ENCODE measurements at places on chromosomes 5 and 9. TPM values are rescaled to one million over a fixed set of nuclear protein-coding genes. Genes with fewer than 3 reads are reported as not detected.

DNA sequence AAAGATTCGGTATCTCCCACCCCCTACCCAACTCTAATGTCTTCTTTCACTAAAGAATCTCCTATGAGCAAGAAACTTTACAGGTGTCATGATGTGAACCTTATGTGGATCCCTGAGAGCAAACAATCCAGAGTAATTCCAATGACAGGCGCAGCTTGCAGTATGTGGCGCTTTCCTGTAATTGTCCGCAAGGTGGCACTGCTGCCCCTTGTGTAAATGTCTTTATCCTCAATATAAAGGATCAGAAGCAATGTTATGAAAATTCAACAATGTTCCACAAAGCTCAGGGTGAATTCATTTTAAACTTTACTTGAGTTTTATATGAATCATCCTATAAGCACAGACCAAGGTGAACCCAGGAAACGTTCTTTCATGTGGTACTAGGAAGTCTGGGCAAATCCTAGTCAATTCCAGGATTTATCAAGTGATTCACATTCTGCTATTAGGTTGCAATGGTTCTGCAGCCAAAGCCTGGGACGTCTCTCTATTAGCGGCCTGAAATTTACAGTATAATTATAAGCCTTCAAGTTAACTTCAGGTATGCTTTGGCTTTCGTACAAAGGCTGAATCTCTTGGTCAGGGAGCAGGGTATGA is 113.7 kb downstream of the TRPM6 start:
- H3K36me3 ChIP-seq, result no peaks in the 10 kb centered on the region
- H3K27me3 ChIP-seq, result no peaks in the 10 kb centered on the region
- no peak overlapping the region for H3K4me3 ChIP-seq
- H3K27ac ChIP-seq, result no peak overlapping the region
- DNase-seq, result peak; percentile 75
- H3K4me1 ChIP-seq, result no peaks in the 10 kb centered on the region

DNA sequence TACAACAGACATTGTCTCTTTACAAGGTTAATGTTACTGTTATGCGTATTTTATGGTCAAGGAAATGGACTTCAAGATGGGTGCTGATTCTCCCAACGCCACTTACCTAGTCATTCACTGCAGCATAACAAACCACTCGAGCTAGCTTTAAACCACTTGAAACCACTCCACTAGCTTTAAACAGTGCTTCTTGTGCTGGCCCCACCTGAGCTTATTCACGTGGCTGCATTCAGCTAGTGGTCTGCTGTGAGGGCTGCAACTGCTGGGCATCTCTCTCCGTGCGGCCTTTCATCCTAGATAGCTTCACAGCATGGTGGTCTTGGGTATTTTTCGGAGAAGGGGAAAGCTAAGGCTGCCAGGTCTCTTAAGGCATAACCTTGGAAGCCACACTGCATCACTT is 3.5 kb upstream of the HRH2 start:
- H3K4me3 ChIP-seq, result no peak overlapping the region
- no peak overlapping the region for H3K27ac ChIP-seq
- no peaks in the 10 kb centered on the region for H3K36me3 ChIP-seq
- no peaks in the 10 kb centered on the region for H3K27me3 ChIP-seq

GRCh38 chr5:56102889-56103288 is 108.1 kb upstream of the IL6ST start:
- H3K4me3 ChIP-seq, result no peak overlapping the region
- H3K36me3 ChIP-seq, result no peaks in the 10 kb centered on the region
- DNase-seq, result no peak
- no peaks in the 10 kb centered on the region for H3K27me3 ChIP-seq
- no peak overlapping the region for H3K27ac ChIP-seq

DNA sequence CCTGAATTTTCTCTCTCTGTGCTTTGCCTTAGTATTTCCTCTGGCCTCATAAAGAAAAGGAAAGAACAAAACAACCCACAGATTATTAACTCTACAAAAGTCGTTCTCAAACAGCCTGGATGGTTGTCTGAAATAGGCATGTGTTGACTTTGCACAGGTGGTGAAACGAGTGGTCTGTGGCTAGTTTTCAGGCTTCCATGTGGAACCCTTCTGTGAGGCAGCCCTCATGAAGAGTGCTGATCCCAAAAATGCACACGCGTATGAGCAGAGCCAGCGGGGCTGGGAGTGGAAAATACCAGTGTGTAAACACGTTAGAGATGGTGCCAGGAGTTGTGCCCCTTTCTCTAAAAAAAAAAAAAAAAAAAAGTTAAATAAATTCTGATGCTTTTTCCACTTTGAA is 4.9 kb upstream of the PSAT1 start:
- H3K36me3 ChIP-seq, result no peaks in the 10 kb centered on the region
- no peaks in the 10 kb centered on the region for H3K4me1 ChIP-seq
- H3K27me3 ChIP-seq, result no peaks in the 10 kb centered on the region
- no peak for DNase-seq
- H3K4me3 ChIP-seq, result no peak overlapping the region

GRCh38 chr9:108834959-108835665 is 20.7 kb downstream of the ACTL7B start:
- no peak overlapping the region for H3K27ac ChIP-seq
- no peaks in the 10 kb centered on the region for H3K36me3 ChIP-seq
- H3K27me3 ChIP-seq, result no peaks in the 10 kb centered on the region
- no peak for DNase-seq

DNA sequence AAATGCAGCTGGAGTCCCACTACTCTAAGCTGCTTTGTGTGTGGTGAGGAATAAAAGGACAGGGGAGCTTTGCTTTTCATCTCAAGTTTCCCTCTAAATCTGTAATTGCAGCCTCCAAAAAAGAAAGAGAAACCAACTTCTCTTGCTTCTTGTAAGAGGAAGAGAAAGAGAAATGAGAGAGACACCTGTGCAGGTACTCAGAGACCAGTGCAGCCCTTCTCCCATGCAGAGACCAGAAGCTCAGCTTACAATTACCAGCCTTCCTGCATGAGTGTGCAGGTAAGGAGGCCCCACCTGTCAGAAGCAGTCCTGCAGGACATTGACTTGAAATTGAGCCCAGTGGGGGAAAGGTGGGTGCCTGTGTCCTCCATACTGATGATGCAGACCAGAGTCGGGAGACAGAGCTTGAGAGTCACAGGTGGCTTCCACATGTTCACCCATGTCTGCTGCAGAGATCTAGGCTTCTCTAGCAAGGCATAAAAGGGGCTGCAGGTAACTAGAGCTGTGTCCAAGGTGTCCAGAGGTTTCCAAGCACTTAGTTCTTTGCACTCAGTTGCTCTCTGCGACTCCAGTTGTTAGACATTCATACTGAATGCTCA is 15.3 kb upstream of the MED10 start:
- no peak overlapping the region for H3K4me3 ChIP-seq
- H3K36me3 ChIP-seq, result no peaks in the 10 kb centered on the region
- no peaks in the 10 kb centered on the region for H3K4me1 ChIP-seq
- H3K27me3 ChIP-seq, result no peaks in the 10 kb centered on the region
- no peak for DNase-seq

GRCh38 chr9:127203681-127204327 is 60.8 kb upstream of the GARNL3 start:
- H3K4me1 ChIP-seq, result peaks cover 3% of the 10 kb centered on the region
- H3K4me3 ChIP-seq, result no peak overlapping the region
- DNase-seq, result no peak
- H3K27me3 ChIP-seq, result no peaks in the 10 kb centered on the region
- no peaks in the 10 kb centered on the region for H3K36me3 ChIP-seq
- peak overlapping the region; percentile 74 for H3K27ac ChIP-seq

DNA sequence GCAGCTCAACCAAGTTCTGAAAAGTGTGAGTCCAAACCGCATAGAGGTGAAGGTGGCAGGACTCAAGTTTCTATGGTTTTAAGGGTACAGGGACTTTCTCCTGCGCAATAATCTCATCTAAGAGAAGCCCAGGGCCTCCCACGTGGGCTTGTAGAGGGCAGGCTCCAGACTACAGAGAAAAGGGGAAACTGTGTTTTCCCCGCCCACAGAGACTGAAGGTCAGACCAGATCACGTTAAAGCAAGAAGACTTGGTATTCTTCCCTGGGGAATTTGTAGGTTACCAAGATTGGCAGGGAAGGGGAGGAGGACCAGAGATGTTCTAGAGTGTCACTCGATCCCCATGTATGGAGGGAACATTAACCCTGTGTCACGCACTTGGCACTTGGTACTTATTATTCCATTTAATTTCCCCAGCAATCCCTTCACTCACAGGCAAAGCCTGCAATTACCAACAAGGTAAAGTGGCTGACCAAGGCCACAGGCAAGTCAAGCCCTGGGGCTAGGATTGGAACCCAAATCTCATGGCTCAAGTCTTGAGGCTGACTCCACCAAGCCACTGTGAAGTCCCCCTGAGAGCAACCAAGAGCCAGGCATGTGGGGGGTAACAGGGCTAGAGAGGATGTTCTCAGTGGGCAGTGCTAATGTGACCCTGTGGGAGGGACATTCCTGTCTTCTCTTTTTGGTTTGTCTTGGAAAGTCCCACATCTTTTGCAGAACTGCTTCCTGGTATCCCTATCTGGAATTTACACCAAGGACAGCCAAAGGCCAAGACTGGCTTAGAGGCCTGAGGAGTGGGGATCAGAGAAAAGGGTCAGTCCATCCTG is 18.3 kb upstream of the NEK6 start:
- H3K27ac ChIP-seq, result no peak overlapping the region
- DNase-seq, result no peak
- no peaks in the 10 kb centered on the region for H3K27me3 ChIP-seq

DNA sequence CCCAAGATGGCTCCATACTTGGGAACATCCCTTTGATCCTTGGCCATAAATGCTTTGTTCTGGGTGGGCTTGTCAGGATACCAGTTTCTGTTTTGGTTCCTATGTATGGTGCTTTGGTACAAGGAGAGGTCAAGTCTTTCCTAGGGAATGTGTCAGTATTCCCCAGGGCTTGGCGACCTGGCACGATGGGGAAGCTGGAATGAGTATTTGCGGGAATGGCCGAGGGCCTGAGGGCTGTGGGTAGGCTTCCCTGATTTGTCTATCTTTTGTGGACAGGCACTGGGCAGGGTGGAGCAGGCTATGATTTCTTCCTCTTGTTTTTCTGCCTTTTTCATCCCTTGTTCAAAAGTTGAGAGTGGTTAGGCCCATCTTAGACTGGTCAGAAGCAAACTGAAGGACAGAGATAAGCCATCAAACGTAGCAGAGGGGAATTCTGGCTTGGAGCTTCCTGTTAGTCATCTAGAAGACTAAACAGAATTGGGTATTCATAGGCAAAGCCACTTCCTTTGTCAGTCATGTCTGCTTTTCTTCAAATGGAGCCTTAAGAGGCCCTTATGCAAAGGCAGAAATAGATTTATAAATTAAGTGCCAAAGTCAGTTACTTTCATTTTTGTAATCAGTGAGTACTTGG is 13.7 kb downstream of the DOCK2 start:
- no peak overlapping the region for H3K27ac ChIP-seq
- no peaks in the 10 kb centered on the region for H3K36me3 ChIP-seq
- H3K27me3 ChIP-seq, result no peaks in the 10 kb centered on the region
- H3K4me1 ChIP-seq, result no peaks in the 10 kb centered on the region
- H3K4me3 ChIP-seq, result no peak overlapping the region
- DNase-seq, result no peak

- H3K4me1 ChIP-seq, result no peaks in the 10 kb centered on the region
- no peaks in the 10 kb centered on the region for H3K36me3 ChIP-seq
- H3K27ac ChIP-seq, result no peak overlapping the region
- no peak overlapping the region for H3K4me3 ChIP-seq
Measured at GRCh38 chr5:151461312-151461711, 13.9 kb downstream of the SLC36A1 start.

- no peak overlapping the region for H3K4me3 ChIP-seq
- no peaks in the 10 kb centered on the region for H3K27me3 ChIP-seq
- no peak for DNase-seq
- no peaks in the 10 kb centered on the region for H3K4me1 ChIP-seq
Measured at GRCh38 chr9:94655739-94656138, 16.4 kb upstream of the FBP1 start.

GRCh38 chr9:119788921-119789320 is 419.7 kb upstream of the BRINP1 start:
- no peaks in the 10 kb centered on the region for H3K4me1 ChIP-seq
- H3K27me3 ChIP-seq, result no peaks in the 10 kb centered on the region
- H3K36me3 ChIP-seq, result no peaks in the 10 kb centered on the region
- H3K27ac ChIP-seq, result no peak overlapping the region
- no peak for DNase-seq

DNA sequence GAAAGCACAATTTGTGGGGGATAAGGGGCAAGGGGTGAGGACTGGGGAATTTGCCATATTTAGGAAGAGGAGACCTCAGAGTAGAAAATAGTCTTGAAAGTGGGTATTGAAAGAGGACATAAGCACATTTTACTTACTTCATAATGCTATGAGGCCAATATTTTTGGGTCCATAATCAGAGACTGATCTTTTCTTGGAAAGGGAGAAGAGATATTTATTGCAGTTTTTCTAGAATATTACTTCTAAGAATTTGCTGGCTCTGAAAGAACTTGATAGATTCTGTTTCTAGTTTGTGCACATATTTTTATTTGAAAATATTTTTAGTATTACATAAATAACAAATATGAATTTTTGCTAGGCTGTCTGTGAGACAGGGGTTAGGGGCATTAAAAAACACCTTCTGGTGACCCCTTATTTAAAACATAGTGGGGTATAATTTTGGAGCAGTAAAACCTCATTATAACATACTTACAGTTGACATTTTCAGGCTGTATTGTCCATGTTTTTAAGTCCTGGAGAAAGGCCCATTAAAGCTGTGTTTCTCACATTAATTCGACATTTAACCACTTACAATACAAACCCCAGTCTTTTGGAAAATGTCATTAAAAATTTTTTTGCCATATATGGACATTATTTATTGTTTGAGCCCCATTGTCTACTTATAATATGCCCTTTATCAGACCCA is 118.9 kb upstream of the NFIB start:
- no peak for DNase-seq
- H3K4me1 ChIP-seq, result no peaks in the 10 kb centered on the region
- H3K27ac ChIP-seq, result no peak overlapping the region
- no peaks in the 10 kb centered on the region for H3K36me3 ChIP-seq

- H3K27me3 ChIP-seq, result no peaks in the 10 kb centered on the region
- H3K4me1 ChIP-seq, result no peaks in the 10 kb centered on the region
- H3K27ac ChIP-seq, result no peak overlapping the region
- H3K36me3 ChIP-seq, result no peaks in the 10 kb centered on the region
- DNase-seq, result no peak
- H3K4me3 ChIP-seq, result no peak overlapping the region
Measured at GRCh38 chr5:91472631-91473030, 89.5 kb upstream of the ARRDC3 start.

GRCh38 chr5:139571966-139572365 is 10.8 kb downstream of the UBE2D2 start:
- no peak for DNase-seq
- H3K27me3 ChIP-seq, result no peaks in the 10 kb centered on the region
- no peak overlapping the region for H3K4me3 ChIP-seq

DNA sequence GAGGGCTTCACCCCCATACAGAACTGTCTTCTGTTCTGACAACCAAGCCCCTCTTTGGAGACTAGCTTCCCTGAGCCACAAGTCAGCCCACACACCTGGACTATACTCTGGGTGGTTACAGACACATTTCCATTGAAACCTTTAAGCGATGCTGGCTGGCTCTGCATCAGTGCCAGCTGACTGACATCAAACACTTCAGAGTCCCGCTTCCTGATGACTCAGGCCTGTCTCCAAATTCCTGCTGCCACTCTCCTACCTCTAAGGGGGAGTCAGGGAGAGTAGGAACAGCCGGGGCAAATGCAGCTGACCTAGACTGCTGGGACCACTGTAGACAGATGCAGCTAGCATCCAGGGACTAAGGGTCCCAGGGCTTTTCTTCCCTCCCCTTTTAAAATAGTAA is 59.4 kb downstream of the SIL1 start:
- no peaks in the 10 kb centered on the region for H3K36me3 ChIP-seq
- peak overlapping the region; percentile 45 for H3K27ac ChIP-seq

GPR151 gene
- total RNA-seq, result not detected

SHISAL2B gene
- total RNA-seq, result not detected

WNK2 gene
- 31.9 TPM for total RNA-seq

C5orf24 gene
- 93.8 TPM for total RNA-seq

GABRB2 gene
- total RNA-seq, result not detected

CNTLN gene
- total RNA-seq, result 12.6 TPM

GPR150 gene
- not detected for total RNA-seq

SLC6A19 gene
- total RNA-seq, result not detected

SELENOP gene
- 248 TPM for total RNA-seq

POLE3 gene
- total RNA-seq, result 46.4 TPM

PCDHGA8 gene
- total RNA-seq, result 9.0 TPM

Data from uterus (tissue), 4 donors.